ENCODE measurements at places on chromosomes 16 and 17.

GRCh38 chr17:16977932-16978331, 6.0 kb upstream of the TNFRSF13B start:
- DNase-seq: no peak

DNA sequence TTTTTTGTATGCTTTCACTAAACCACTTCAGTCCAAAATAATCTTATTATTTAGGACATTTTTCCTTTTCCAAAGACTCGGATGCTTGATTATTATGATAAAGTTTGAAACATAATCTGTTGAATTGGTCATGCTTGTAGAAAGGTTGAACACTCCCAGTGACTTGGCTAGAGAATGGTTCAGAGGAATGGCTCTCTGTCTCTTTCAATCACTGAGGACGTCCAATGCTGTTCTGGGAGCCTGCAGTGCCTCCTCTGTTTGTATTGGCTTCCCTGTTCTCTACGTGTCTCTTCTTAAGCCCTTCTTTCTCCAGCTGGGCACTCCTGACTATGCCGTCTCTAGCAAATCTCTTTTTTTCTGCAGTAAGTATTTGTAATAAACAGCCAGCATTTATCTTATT, 369.0 kb upstream of the DYNLRB2 start:
- DNase-seq: no peak

DNA sequence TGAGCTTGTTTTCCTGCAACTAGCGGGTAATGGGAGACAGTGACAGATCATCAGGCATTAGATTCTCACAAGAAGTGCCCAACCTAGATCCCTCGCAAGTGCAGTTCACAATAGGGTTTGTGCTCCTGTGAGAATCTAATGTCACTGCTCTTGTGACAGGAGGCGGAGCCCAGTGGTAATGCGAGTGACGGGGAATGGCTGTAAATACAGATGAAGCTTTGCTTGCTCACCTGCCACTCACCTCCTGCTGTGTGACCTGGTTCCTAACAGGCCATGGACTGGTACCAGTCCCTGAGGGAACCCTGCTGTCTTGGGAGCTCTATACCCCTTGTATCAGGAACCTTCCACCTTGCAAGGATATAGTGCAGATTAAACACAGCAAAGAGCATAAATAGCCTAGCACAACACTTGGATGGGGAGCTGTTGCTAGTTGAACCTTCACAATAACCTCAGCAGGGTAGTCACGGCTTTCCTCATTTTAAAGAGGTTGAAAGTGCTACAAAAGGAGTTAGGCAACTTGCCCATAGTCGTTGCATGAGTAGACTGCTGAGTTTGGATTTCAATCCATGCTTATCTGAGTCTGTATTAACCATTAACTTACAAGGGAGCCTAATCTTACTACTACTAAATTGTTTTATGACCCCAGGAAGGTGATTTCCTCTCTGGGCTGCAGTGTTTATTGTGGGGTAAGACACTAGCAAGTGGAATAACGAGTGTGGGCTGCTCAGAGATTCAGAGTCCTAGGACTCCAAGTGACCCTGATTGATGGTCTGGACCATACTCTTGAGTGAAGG, 156.6 kb upstream of the ZFHX3 start:
- DNase-seq: no peak

DNA sequence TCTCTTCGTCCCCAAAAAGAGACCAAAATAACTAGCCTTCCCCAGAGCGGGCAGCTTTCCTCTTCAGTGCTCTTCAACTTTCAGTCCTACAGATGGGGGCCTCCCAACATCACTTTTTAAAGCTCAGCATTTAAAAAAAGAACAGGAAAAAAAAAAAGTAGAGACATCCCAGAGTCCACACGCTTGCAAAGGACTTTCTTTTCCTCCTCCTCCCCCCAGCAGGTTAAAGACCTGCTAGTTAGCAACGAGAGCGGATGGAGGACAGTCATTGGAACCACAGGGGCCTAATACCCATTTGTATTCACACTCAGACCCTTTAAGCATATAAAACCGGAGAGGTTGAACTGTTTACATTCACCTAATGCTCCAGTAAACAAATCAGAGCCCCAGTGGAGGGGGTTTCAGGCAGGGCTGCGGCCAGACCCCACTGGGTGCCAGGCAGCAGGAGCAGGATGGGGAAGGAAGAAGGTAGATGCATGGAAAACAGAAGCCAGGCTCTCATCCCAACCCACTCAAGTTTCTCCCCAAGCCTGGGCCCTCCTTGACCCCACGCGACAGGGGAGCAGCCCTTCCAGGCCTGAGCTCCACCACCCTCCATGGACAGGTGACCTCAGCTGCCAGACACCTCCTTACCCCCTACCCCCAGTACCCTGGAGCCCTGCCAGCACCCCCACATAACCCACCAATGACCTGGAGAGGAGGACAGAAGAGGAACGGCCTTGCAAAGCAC, 15.2 kb downstream of the ZFHX3 start:
- no peak for DNase-seq

DNA sequence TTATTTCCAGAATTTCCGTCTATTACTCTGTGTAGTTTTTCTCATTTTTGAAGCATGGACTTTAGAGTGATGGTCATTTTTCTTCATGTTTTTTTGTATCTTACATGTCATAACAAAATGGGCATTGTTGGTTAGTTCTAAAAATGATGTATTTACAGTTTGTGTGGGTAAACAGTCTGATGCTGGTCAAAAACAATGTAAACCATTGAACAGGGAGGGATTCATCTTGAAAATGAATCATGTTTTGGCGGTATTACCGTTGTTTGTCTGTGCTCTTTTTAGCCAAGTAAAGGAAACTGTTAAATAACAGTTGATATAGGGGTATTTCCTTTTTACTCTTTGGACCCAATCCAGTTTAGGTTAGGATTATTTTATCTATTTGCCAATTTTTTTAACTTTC, 315.8 kb downstream of the BCAS3 start:
- no peak for DNase-seq

- DNase-seq: no peak
These were observed 1.2 kb upstream of the CYB5B start for GRCh38 chr16:69423189-69423588.

DNA sequence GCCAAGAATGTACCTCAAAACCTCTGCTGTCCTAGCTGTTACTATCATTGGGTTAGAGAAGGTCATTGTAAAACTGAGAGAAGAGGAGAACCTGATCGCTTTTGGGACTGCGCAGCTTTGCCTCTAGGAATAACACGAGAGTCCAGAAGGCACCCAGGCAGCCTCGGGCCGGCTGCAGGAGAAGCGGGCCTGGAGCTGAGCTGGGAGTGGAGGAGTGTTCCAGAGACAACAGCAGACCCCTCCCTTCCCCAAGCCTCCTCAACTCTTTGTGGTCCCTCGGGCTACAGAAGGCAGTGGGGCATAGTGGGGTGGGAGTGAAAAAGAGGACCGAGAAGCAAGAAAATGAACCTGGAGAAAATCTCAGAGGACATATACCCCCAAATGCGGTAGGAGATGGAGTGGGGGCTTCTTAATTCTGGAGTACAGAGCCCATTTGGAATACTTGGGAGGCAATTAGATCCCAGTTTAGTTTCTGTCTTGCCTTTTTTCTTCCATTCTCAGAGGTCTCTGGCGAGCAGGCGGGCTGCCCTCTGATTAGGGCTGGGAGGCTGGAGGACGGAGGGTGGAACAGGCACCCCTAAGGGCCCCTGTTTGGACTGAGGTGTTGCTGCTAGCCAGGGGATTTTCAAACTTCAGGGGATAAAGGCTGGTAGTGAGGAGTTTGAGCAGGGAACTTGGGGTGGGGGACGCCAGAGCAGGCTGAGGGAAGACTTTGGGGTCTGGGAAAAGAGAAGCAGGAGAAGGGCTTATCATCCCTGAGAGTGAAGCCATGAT, 13.3 kb upstream of the HOXB2 start:
- DNase-seq: no peak
